ENCODE measurements at places on chromosomes 7 and 10. TPM values are rescaled to one million over a fixed set of nuclear protein-coding genes. Genes with fewer than 3 reads are reported as not detected.

GRCh38 chr7:116697761-116698160 lies 25.8 kb downstream of the MET start:
- H3K4me1 ChIP-seq = no peaks in the 10 kb centered on the region
- no peaks in the 10 kb centered on the region for H3K36me3 ChIP-seq
- no peak overlapping the region for H3K4me3 ChIP-seq
- H3K27ac ChIP-seq = no peak overlapping the region
- no peak for DNase-seq

DNA sequence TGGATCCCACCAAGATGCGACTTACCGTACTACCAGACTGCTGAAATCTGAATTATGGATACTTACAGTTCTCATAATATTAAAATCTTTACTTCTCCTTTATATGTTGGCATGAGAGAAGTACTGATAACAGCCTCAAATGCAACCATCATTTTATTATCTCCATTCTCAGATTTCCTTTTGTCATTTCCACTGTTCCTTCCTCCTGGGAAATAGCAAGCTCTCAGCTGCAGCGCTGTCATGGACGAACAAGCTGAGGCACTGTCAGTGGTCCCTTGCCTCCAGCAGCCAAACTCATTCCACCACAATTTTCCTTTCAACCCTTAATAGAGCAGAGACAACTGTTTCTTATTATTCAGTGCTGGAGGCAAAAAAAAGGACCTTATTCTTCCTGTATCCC lies 478.4 kb downstream of the ARL4A start:
- DNase-seq = no peak
- H3K4me1 ChIP-seq = no peaks in the 10 kb centered on the region
- H3K4me3 ChIP-seq = no peak overlapping the region
- no peaks in the 10 kb centered on the region for H3K36me3 ChIP-seq
- no peak overlapping the region for H3K27ac ChIP-seq

- no peak overlapping the region for H3K4me3 ChIP-seq
- H3K4me1 ChIP-seq = no peaks in the 10 kb centered on the region
- no peaks in the 10 kb centered on the region for H3K36me3 ChIP-seq
- H3K27me3 ChIP-seq = no peaks in the 10 kb centered on the region
- no peak overlapping the region for H3K27ac ChIP-seq
These were observed 67.5 kb downstream of the DNAJB9 start for GRCh38 chr7:108637049-108637621.

DNA sequence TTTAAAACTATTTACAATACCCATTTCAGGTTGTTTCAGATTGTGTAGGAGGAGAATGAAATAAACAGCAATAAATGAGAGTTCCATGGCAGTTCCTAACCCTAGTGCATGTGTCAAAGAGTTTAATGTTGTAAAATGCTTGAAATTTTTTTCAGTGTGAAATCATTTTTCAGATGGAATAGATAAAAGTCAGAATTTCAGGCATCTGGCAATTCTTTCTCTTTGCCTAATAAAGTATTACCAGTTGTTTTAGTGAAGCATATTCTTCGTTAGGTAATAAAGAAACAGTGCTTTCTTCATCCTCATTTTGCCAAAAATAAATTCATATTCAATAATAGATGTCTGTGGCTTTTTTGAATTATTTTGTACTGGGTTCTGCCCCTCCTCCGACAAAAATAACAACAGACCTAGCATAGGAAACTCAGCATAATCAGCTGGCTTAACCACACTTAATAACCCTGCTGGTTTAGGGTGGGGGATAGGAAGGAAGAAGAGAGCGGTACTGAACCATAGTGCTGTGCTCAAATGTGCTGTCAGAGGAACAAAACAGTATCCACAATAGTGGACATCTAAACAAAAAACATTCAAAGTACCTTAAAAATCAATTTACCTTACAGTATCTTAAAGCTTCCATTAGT lies 39.1 kb downstream of the MINDY3 start:
- no peak overlapping the region for H3K4me3 ChIP-seq
- no peak for DNase-seq
- no peaks in the 10 kb centered on the region for H3K4me1 ChIP-seq
- H3K36me3 ChIP-seq = peaks cover 51% of the 10 kb centered on the region
- H3K27ac ChIP-seq = no peak overlapping the region

DNA sequence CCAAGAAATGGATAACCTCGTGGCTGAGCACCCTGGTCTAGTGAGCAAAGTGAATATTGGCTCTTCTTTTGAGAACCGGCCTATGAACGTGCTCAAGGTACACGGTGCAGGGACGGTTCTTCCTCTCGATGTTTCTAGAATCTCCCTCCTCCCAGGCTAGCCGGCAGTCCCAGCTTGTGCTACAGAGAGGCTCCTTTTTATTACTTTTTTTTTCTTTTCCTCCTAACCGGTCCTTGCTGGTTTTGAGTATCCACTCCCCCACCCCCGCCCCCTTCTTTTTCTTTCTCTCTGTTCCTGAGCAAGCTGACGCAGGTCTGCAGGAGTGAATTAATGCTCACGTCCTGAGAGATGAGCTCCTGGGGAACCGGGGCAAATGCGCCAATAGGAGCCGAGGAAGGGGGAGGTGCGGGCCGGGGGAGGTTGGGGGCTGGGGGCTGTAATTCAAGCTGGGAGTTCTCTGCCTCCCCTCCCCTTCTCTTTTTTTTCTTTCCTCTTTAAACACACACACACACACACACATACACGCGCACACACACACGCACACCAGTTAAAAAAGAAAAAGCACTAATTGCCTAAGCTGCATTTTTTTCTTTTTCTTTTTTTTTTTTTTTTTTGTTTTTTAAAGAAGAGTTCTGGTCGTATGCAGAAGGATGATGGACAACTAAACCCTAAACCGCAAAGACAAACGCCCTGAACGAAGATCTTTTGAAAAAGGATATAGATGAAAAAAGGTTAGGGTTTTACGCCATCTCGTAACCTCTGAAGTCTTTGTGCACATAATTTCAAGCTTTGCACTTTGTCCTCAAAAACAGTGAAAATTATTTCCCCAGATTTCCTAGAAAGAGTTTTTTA lies 6.6 kb downstream of the CPA2 start:
- H3K4me3 ChIP-seq = peak overlapping the region; percentile 32
- no peak for DNase-seq
- H3K27me3 ChIP-seq = no peaks in the 10 kb centered on the region
- no peak overlapping the region for H3K27ac ChIP-seq
- no peaks in the 10 kb centered on the region for H3K36me3 ChIP-seq
- H3K4me1 ChIP-seq = peaks cover 5% of the 10 kb centered on the region

DNA sequence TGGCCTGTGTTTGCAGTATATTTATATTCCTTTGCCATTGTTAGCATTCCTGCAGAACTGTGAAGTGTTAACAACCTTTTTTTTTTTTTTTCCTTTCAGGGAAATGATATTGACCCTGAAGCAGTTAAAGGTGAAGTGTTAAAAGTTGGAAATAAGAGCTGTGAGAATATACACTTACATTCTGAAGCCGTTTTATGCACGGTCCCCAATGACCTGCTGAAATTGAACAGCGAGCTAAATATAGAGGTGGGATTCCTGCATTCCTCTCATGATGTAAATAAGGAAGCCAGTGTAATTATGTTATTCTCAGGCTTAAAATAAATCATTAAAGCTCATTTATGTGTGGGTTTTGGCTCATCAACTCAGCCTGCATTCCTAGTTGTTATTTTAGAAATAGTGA lies 92.8 kb upstream of the CAPZA2 start:
- no peaks in the 10 kb centered on the region for H3K27me3 ChIP-seq
- no peak overlapping the region for H3K4me3 ChIP-seq
- H3K4me1 ChIP-seq = no peaks in the 10 kb centered on the region
- no peak overlapping the region for H3K27ac ChIP-seq
- DNase-seq = no peak

DNA sequence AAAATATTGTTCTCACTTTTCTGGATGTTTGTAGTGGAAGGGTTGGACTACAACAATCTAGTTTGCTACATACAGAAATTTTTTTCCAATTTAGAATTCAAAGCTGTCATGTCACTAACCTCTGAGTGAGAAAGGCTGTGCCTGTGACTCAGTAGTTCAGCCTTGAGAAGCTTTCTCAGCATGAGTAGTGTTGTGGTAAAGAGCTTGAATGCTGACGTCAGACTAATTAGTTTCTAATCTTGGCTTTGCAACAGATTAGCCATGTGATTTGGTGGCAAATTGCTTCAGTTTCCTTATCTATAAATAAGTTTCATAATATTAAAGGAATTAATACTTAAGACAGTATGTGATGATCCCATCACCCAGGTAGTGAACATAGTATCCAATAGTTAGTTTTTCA lies 83.8 kb downstream of the ABCA13 start:
- H3K36me3 ChIP-seq = no peaks in the 10 kb centered on the region
- DNase-seq = no peak
- no peaks in the 10 kb centered on the region for H3K27me3 ChIP-seq
- H3K4me3 ChIP-seq = no peak overlapping the region
- no peaks in the 10 kb centered on the region for H3K4me1 ChIP-seq

The ZNF716 gene
- total RNA-seq = not detected

All from CD4-positive, alpha-beta T cell (primary cell).